ENCODE measurements at places on chromosomes 5 and 9.

- no peak for DNase-seq
Observed at GRCh38 chr5:180684623-180685161, 35.3 kb upstream of the FLT4 start.

- no peak for DNase-seq
Observed at GRCh38 chr9:112093870-112094216, 81.3 kb downstream of the SUSD1 start.

DNA sequence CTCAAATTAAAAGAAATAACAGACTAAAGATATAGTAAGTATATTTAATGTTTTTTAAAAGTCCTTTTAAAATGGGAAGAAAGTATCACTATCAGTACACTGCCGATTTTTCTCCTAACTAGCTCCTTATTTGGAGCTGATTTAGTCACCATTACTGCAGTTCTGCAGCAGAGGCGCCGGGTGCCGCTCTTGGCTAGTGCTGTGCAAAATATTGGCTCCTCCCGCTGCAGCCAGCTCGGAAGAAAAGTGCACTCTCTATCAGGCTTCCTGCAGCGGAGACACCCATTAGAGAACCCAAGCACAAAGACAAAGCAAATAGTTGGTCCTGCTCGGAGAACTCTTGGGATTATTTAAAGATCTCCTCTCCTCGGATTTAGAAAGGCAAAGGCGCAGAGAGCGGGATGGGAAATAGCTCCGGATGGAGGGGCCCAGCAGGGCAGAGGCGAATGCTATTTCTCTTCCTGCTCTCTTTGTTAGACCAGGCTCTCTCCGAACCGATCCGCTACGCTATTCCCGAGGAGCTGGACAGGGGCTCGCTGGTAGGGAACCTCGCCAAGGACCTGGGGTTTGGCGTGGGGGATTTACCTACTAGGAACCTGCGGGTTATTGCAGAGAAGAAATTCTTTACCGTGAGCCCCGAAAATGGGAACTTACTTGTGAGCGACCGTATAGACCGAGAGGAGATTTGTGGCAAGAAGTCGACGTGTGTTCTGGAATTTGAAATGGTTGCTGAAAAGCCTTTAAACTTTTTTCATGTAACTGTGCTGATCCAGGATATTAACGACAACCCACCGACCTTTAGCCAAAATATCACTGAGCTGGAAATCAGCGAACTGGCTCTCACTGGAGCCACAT lies at the start of gene PCDHGB3:
Gene PCDHGB3 (plus strand): TSS at position 249 of the 855 bp plus-strand sequence. CDS start 153 bp downstream, at position 402.
- no peak for DNase-seq

DNA sequence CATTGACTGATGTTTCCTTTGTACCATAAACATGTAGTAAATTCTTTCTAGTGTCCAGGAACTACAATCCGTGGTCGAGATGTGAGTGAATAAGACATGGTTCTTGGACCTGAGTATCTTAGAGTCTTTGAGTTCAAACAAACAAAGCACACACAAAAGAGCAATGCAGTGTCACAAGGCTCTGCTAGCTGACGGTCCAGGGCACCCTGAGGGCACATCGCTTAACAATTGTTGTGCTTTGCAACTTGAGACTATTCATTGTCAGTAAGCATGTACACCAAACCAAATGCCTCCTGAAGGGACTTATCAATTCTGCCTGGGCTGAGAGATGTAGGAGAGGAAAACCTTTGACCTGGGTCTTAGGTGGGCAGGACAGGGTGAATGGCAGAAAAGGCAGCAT lies 84.8 kb downstream of the CAMK4 start:
- DNase-seq = no peak

DNA sequence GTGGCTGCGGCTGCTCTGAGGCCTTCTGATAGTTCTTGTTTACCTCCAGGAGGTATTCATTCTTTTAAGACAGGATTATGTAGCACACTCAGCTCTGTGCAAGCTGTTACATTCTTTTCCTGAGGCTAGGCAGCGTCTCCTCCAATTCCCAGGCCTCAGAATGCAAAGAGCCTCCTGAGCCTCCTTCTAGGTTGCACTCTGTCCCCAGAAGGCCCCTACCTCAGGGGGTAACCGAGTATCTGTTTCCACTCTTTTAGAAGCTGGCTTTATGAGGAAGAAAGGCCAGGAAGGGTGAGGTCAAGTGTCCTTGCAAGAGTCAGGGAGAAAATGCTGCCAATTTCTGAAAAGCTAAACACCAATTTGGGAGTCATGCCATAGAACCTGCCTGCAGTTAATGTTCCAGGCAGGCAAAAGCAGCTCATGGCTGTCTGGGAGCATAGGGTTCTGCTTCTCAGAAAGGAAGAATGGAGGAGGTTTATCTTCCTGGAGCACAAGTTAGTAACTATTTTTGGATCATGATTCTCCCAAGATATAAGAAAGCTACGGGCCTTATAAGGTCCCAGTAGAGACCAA lies 178.9 kb downstream of the SEMA6A start:
- DNase-seq = no peak

GRCh38 chr9:18969128-18969527 lies 63.9 kb downstream of the SAXO1 start:
- DNase-seq = no peak

DNA sequence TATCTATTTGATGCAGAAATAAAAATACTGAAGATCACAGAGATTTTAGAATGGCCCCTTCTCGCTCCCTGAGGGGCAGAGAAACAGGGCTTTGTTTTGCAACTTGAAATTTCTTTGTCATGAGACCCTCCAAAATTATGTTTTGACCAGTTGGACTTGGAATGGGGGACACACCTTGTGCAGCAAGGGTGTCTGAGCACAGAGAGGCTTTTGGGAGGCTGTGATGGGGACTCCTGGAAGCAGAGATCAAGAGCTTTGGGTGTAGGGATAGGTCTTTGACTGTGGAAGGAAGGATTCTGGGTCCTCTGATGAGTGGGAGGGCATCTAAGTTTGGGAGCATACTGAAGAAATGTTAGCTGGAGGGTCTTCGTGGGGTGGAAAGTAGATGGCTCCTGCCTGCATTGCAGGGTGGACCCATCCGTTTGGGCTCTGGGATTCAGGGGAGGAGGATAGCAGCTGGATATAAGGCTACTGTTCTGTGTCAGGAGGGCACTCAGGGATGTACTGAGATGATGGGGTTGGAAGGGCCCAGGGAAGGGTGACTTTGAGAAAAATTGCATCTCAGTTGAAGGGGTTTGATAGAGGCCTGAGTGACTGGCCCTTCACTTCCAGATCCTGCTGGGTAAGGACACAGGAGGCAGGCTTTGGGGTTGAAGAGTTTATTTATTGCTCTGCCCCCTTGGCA lies 1.8 kb upstream of the MYORG start:
- no peak for DNase-seq

DNA sequence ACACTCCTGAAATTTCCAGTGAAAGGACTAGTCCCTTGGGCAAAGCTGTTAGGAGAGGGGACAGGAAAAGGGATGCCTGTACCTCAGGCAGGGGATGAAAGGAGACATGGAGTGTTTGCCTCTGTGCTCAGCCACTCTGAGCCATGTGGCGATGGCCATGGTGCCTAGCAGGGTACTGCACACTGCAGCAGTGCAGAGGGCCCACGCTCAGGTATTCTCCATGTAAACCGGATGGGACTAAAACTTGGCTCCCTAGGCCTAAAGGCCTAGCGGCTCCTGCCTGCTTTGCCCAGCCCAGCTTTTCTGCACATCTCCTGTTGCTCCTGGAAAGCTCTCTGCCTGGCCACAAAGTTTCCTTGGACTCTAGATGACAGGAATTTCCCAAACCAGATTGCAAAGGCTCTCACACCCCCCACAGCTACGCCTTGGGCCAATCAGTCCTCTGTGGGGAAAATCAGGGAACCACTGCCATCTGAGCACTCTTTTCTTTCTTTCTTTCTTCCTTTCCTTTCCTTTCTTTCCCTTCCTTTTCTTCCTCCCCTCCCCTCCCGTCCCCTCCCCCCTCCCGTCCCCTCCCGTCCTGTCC lies 44.3 kb downstream of the HABP4 start:
- DNase-seq = no peak

- DNase-seq = no peak
Observed at GRCh38 chr5:180334176-180334575, 19.0 kb downstream of the GFPT2 start.

DNA sequence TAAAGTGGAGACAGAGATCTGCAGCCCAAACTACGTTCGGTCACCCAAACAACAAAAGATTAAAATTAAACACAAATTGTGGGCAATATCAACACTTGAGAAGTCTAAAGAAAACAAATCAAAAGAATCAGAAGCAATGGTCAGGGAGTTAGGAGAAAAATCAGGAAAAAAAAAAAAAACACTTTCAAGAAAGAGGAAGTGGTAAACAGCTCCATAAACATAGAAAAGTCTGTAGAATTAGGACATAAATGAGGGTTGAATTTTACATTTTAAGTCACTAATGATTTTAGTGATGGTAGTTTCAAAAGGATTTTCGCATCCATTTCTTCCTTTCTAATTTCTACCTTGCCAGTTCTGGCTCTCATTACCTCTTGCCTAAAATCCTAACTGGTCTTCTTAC lies 10.1 kb downstream of the RNF145 start:
- DNase-seq = no peak

DNA sequence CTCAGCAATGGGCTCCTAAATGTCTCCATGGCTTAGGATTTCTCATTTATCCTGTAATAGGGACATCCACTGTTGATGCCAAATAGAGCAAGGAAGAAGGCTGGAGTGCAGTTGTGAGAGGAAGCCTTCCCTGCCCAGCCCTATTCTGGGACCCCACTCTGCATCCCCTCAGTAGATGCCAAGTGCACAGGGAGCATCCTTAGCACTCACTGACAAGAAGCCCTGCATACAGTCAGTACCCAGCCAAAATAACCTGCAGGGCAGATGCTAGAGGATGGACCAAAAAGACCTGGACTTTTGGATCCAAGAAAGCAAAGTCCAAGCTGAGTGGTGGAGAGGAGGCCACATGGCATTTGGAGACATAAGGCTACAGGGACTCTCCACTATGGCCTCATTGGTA lies 113.5 kb upstream of the SPOCK1 start:
- no peak for DNase-seq

DNA sequence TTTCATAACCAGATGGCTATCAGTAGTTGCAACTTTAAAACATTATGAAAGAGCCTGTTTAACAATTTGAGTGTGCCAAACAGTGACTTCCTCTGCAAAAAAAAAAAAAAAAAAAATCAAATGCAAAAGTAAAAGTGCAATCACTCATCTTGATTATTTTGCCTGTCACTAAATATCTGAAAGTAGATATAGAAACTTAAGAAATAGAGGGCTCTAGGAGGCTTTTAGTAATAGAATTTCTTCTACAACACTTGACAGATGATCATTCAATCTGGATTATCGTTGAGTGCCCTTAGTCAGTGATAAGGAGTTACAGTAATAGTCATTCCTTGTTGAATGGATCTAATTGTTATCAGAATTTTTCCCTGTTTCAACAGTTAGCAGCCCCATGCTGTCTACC lies 101.8 kb downstream of the CETN3 start:
- no peak for DNase-seq
